ENCODE measurements at places on chromosomes 2 and 18.
A peak's percentile ranks its signal among the peaks of the same experiment; 100 is the strongest.

DNA sequence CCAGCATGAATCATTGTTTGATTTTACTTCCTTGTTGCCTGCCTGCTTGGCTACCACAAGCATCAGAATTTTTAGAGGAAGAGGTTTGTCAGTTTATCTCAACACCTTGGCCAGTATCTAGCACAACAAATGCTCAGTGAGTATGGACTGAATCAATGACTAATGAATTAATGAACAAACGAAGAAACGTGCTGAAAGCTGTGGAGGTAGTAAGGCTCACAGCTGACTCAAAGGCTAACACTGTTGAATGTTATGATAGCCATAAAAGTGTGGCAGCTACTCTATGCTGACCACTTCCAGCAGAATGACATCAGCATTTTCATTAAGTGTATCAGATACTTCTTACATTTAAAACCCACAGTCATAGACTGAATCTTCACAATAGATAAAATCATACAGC is 543.4 kb downstream of the IRS1 start:
- DNase-seq: no peak

GRCh38 chr18:35880788-35881455 is 91.6 kb upstream of the RMP24 start:
- DNase-seq: no peak

GRCh38 chr2:205323929-205324328 is 358.4 kb upstream of the NRP2 start:
- DNase-seq: no peak

GRCh38 chr18:49345931-49346696 is 114.3 kb downstream of the DYM start:
- no peak for DNase-seq

GRCh38 chr2:239369631-239370161 is 31.1 kb downstream of the HDAC4 start:
- DNase-seq: peak; percentile 66

DNA sequence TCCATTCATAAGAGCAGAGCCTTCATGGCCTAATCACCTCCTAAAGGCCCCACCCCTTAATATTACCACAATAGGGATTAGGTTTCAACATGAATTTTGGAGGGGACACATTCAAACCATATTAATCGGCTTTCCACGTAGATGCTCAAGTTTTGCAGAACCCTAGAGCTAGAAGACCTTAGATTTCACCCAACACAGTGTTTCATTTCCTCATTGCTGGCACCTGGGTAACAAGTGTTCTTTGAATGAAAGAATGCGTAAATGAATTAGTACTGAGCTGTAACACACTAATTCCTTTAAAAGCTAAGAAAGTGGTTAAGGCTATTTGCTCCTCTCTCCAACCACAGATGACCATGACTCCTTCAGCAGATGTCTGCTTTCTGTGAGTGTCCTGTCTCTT is 252.5 kb downstream of the SMAD2 start:
- DNase-seq: no peak

- DNase-seq: no peak
Observed at GRCh38 chr2:63786471-63786870, 55.2 kb upstream of the UGP2 start.

GRCh38 chr2:133063775-133064174 is 393.8 kb upstream of the LYPD1 start:
- no peak for DNase-seq

DNA sequence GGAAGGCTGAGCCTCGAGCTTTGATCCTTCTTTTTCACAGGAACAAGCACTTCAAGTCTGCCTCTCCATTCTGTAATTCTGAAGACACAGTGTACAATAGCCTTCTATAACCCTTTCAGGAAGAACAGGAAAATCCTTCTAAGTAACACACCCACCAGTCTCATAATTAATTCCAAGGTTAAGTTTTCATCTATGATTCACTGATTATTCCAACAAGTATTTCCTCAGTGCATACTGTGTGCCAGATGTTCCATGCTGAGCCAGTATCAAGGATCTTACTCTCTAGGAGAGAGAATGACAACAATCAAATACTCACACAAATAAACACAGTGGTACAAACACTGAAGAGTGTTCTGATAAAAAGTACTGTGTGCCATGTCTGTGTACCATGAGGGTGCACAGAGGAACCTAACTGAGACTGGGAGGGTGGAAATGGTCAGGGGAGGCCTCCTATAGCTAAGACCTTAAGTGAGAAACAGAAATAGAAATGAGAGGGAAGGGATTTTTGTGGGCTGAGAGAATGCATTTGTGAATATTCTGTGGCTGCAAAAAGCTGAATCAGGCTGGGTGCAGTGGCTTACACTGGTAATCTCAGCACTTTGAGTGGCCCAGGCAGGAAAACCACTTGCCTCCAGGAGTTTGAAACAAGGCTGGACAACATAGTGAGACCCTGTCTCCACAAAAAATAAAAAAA is 7.3 kb upstream of the MTLN start:
- no peak for DNase-seq

DNA sequence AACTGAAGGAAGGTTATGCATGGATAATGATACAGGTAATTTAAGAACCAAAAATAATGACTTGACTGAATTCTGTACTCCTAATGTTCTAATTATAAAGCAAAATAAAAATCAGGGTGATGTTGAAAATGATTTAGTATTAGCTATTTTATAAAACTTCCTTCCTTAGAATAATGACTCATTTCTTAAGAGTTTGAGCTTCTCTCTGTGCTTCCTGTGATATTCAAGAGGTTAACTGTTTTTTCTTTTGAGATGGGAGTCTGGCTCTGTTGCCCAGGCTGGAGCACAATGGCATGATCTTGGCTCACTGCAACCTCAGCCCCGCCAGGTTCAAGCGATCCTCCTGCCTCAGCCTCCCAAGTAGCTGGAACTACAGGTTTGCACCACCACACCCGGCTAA is 14.8 kb downstream of the HADHA start:
- no peak for DNase-seq

DNA sequence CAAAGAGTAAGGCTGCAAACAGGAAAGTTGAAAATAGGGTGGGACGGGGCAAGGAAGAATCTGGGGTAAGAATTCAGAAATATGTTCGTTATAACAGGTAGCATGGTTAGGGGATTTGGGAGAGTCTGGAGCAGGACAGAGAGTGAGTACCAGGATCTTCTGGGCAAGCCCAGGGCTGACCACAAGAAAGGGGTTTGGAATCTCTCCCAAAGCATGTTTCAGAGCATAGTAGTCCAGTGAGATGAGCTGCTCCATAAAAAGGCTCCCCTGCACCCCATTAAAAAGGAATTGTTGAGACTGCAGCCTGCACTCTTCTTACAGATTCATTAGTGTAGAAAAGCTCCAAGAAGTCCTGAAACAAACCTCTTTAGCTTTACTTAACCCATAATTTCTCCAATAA is 291.1 kb downstream of the MTX2 start:
- no peak for DNase-seq

GRCh38 chr2:46873604-46874068 is 42.0 kb downstream of the MCFD2 start:
- DNase-seq: peak; percentile 16

- no peak for DNase-seq
Observed at GRCh38 chr2:18662689-18663088, 73.3 kb upstream of the NT5C1B start.

DNA sequence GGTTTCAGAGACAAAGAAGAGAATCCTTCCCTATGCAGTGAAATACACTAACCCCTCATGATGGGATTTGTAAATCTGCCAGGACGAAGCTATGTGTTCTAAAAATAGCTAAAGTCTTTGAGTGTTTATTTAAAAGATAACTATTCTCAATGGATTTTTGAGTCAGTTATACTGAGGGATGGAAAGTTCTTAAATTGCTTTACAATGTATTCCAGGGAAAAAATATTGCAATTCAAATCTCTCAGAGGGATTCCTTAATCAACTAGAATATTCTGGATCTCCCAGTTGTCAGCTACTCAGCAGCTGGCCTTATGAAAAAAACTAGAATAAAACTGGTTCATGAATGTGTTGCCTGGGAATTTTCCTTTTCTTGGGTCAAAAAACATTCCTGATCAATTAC is 312.4 kb downstream of the PLCL1 start:
- no peak for DNase-seq

- no peak for DNase-seq
Observed at GRCh38 chr2:7665880-7666279, 748.7 kb downstream of the RNF144A start.

DNA sequence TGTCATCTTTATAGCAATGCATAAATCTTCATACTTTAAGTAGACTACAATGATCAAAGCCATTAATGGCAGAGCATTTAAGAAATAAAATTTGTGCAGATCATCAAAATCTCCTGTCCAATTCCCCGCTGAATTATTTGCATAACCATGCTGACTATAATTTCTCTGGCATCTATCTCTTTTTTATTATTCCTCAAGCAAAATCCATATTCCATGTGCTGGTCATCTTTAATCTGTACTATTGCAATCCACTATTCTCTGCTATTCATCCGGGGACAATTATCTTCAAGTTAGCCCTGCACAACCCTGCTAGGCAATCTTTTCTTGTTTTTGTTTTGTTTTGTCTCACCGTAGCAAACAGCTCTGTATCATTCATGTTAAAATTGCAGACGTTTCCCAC is 1469.6 kb upstream of the NXPH2 start:
- no peak for DNase-seq

DNA sequence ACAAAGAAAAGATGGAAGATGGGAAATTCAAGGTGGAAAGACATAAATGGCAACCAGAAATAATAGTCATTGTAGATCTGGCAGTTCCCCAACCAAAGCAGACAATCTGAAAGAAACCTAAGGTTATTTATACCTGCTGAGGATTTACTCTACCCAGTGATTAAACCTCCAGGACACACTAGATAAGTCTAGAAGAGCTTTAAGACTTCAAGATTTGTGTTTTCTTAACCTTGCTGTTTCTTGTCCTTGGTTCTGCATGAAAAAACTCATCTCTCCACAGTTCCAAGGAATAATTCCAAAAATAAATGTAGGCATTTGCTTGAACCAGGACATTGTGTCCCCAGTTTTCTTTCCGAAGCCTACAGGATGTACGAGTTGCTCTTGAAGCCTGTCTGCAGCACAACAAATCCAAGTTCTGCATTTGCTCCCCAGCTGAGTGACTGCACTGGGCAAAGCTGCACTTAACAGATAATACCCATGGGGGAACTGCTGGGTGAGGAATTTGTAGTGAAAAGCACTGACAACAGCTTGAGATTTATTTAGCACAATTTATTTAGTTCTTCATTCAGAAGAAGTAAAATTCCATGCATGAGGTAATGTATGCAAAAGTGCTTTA is 19.8 kb downstream of the DTNA start:
- DNase-seq: no peak

DNA sequence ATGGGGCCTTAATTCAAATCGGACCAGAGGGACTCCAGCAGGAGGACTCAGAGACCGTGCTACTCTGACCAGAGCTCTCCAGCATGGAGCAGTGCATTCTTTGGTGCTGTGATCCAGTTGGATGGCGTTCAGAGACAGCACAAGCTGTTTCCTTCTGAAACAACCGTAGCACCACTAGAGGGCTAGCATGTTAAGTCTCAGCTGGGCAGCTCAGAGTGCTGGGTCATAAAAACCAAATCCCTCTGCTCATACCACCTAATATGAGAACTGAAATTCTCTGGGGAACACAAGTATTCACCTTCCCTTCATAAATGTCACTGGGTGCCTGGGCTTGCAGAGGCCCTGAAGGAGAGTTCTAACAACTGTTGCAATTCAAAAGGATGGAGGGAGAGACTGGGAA is 97.7 kb upstream of the TFCP2L1 start:
- DNase-seq: no peak

DNA sequence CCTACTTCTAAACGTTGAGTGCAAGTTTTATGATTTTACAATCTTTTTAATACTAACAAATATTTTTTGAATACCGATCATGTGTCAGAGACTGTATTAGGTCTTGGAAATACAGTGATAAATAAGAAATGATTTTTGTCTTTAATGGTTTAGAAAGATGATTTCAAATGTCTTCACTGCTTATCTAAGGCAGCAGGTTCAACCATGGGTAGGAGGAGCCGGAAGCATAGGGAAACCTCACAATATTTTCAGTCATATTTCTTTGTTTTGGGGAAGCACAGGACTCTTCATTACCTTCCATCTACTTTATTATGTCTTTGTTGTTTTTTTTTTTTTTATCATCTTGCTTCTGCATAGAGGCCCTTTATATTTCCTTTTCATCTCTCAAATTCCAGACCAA is 165.2 kb upstream of the EPC2 start:
- no peak for DNase-seq

- DNase-seq: no peak
Observed at GRCh38 chr18:68178921-68179320, 536.0 kb downstream of the TMX3 start.

DNA sequence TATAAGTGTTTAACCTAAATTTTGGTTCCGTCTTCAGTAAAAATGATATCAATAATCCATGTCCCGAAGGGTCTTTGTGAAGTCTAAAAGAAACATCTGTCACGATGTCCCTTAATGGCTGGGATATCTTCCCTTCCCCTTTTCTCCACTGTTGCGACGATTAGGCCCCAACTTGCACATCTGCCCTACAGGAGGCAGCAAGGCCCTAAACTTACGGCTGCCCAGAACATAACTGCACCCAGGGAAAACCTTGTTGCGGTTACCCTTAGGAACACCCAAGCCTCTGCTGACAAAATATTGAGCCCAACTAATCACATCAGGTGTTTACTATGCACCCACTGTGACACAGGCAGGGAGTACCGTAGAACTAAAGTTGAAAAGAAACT is 1.3 kb upstream of the SMAD2 start:
- peak; percentile 8 for DNase-seq

DNA sequence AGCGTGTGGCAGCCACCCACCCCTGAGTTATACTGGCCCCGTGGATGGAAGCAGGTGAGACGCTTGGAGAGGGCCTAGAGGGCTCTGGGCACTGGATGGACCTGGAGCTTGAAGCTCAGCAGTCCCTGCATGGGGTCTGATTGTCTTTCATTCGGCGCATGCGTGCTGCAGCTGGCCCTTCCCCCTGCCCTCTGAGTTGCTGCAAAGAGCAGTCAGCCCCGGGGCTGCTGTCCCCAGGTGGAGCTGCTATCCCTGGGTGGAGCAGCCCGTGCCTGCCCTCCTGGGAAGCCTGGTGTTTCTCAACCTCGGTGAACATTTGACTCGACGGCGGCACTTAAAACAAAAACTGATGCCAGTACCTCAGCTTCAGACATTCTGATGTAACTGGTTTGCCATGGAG is 29.6 kb downstream of the IGFBP5 start:
- no peak for DNase-seq

GRCh38 chr2:132811148-132811915 is 141.3 kb upstream of the LYPD1 start:
- no peak for DNase-seq

DNA sequence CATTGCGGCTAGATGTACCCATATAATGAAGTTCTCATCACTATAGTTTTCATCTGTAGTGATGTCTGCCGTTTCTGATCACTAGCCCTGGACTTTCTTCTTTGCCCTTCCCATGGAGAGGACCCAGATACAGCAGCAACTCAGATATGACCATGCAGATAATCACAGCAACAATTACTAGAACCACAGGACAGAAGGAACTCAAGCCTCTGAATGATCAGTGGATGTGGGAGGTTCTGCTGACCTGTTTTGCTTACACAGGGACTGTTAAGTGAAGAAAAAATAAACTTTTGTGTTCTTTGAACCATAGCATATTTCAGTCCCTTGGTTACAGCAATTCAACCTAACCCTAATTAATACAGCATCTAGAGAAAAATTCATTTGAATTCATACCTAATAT is 62.7 kb downstream of the ACVR1 start:
- DNase-seq: no peak

Measured in SIG-M5 (cell line).